ENCODE measurements at places on chromosomes 16 and 17. TPM values are rescaled to one million over a fixed set of nuclear protein-coding genes. Genes with fewer than 3 reads are reported as not detected.

The OR4D1 gene
- not detected for total RNA-seq

The KRT32 gene
- total RNA-seq = not detected

The FNDC8 gene
- total RNA-seq = not detected

The JPT2 gene
- total RNA-seq = 41.5 TPM

The HBA2 gene
- total RNA-seq = 86.1 TPM

The KRT36 gene
- total RNA-seq = not detected

The NPB gene
- total RNA-seq = 0.38 TPM

The HOXB2 gene
- total RNA-seq = 2.5 TPM

The KRT24 gene
- total RNA-seq = not detected

The KRTAP9-8 gene
- not detected for total RNA-seq

The LRRC75A gene
- 1.1 TPM for total RNA-seq

The HERPUD1 gene
- total RNA-seq = 114 TPM

The LRRC46 gene
- 0.30 TPM for total RNA-seq

The FAM117A gene
- 10.3 TPM for total RNA-seq

The CD300E gene
- total RNA-seq = 0.46 TPM

The TRPV2 gene
- total RNA-seq = 11.2 TPM
